Frontal cortex (tissue), 4 donors: ENCODE measurements at places on chromosomes 13 and 19. TPM values are rescaled to one million over a fixed set of nuclear protein-coding genes. Genes with fewer than 3 reads are reported as not detected.

The DENND1C gene
- not detected for total RNA-seq

The PEG3 gene
- total RNA-seq: 49.7 TPM

The SIGLEC10 gene
- total RNA-seq: 1.2 TPM

The NR2F6 gene
- 9.8 TPM for total RNA-seq
